Glutamatergic neuron (in vitro differentiated cells): ENCODE measurements at places on chromosomes 3 and 15. TPM values are rescaled to one million over a fixed set of nuclear protein-coding genes. Genes with fewer than 3 reads are reported as not detected.
A peak's percentile ranks its signal among the peaks of the same experiment; 100 is the strongest.

Gene SPTSSB
- 1.9 TPM for total RNA-seq

Gene NUP210
- total RNA-seq: 2.4 TPM

Gene ZNF385D
- 42.9 TPM for total RNA-seq

Gene DUT
- total RNA-seq: 34.3 TPM

Gene CPN2
- total RNA-seq: not detected

Gene SOX2
- total RNA-seq: 23.5 TPM

Gene C3orf20
- total RNA-seq: not detected

DNA sequence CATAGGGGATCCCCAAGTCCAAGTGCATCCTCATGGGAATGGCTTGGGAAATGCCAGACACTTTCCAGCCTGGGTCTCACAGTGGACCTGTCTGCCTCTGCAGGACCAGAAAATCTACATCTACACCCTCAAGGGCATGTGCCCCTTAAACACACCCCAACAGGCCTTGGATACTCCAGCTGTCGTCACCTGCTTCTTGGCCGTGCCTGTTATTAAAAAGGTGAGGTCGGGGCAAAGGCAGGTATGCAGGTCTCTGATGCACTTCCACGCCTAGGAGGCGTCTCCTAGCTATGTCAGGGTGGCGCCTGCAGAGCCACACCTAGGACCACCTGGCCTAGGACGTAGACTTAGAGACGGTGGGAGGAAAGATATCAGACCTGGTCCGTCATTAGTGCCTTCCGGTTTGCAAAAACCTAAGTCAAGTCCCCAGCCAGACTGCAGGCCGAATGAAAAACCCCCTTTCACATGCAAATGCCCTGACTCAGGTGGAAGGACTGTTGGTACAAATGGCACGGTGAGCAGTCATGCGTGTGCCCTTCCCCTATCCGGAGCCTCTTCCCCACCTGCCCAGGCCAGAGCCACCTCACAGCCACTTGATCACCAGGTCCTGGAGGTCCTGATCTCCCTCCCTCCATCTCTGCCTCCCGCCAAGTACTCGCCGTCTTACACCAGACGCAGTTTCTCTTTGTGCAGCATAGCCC, 143.5 kb downstream of the LRRK1 start:
- no peak for DNase-seq
- peaks cover 10% of the 10 kb centered on the region for H3K27me3 ChIP-seq
- H3K4me1 ChIP-seq: peaks cover 4% of the 10 kb centered on the region
- no peak overlapping the region for H3K27ac ChIP-seq

- no peak overlapping the region for H3K27ac ChIP-seq
- H3K4me3 ChIP-seq: no peak overlapping the region
- peaks cover 4% of the 10 kb centered on the region for H3K27me3 ChIP-seq
- peaks cover 20% of the 10 kb centered on the region for H3K36me3 ChIP-seq
Observed at GRCh38 chr3:36679384-36680200, 84.8 kb downstream of the DCLK3 start.

DNA sequence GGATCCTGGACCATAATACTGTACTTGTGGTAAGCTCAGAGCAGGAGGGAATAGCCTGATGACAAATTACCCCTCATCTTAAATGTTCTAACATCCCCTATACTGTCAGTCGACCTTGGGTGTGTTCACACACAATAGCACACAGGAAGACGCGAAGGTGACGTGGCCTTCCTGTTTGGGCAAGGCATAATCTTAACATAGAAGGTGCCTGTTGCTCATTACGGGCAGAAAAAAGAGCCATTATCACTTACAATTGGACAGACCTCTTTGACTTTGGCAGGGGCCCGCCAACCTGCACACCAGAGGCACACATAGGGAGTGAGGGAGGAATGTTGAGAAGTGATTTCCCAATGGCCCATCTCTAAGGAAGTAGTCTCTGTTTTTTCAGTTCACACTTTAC, 144.2 kb downstream of the ANO10 start:
- no peaks in the 10 kb centered on the region for H3K36me3 ChIP-seq
- H3K4me1 ChIP-seq: no peaks in the 10 kb centered on the region
- no peaks in the 10 kb centered on the region for H3K27me3 ChIP-seq
- DNase-seq: no peak
- H3K4me3 ChIP-seq: no peak overlapping the region

GRCh38 chr3:187551416-187551815, 118.8 kb downstream of the SST start:
- H3K4me3 ChIP-seq: no peak overlapping the region
- H3K27ac ChIP-seq: no peak overlapping the region
- no peaks in the 10 kb centered on the region for H3K36me3 ChIP-seq
- no peaks in the 10 kb centered on the region for H3K4me1 ChIP-seq
- DNase-seq: no peak

DNA sequence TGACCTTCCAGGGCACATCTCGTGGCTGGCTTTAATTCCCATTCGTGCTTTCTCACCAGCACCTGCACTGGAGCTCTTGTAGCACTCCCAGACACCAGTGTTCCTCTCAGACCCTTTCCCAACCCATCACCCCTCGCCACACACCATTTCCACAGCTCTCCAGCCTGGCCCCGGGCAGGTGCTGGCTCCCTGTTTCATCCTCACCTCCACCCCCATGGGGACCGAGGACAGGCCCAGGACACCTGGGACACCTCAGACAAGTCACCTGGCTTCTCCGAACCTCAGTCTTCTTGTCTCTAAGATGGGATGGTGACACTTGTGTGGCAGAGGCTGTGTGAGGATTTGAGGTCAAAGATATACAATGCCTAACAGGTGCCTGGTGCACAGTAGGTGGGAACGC, 27.4 kb upstream of the GP9 start:
- no peak for DNase-seq
- H3K27me3 ChIP-seq: no peaks in the 10 kb centered on the region
- H3K27ac ChIP-seq: no peak overlapping the region
- H3K4me1 ChIP-seq: no peaks in the 10 kb centered on the region
- no peaks in the 10 kb centered on the region for H3K36me3 ChIP-seq

- H3K4me1 ChIP-seq: peaks cover 7% of the 10 kb centered on the region
- peak overlapping the region; percentile 42 for H3K4me3 ChIP-seq
- no peaks in the 10 kb centered on the region for H3K27me3 ChIP-seq
- H3K27ac ChIP-seq: peak overlapping the region; percentile 12
- DNase-seq: no peak
Observed at GRCh38 chr3:33491721-33492120, 51.5 kb upstream of the UBP1 start.

- H3K27me3 ChIP-seq: no peaks in the 10 kb centered on the region
- H3K4me3 ChIP-seq: no peak overlapping the region
- no peaks in the 10 kb centered on the region for H3K36me3 ChIP-seq
Observed at GRCh38 chr3:143935678-143936077, 35.9 kb upstream of the DIPK2A start.

DNA sequence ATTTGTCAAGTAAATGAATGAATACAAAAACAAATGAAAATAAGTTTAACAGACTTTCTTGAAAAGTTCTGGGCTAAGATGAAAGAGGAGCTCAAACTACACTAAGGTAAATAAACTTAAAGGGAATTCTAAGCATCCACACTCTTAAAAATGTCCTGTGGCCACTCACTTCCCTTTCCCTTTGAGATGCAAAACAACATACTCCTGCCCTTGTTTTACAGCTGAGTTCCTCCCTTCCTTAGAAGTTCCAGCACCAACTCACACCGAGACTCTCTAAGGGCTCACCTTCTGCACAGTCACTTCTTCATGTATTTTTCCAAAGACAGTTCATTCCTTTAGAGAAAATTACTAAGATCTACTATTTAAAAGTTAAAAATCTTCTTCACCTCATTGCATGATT, 123.3 kb upstream of the CMC1 start:
- H3K27ac ChIP-seq: no peak overlapping the region
- no peaks in the 10 kb centered on the region for H3K4me1 ChIP-seq
- no peak for DNase-seq
- H3K36me3 ChIP-seq: no peaks in the 10 kb centered on the region
- H3K27me3 ChIP-seq: no peaks in the 10 kb centered on the region
- no peak overlapping the region for H3K4me3 ChIP-seq

DNA sequence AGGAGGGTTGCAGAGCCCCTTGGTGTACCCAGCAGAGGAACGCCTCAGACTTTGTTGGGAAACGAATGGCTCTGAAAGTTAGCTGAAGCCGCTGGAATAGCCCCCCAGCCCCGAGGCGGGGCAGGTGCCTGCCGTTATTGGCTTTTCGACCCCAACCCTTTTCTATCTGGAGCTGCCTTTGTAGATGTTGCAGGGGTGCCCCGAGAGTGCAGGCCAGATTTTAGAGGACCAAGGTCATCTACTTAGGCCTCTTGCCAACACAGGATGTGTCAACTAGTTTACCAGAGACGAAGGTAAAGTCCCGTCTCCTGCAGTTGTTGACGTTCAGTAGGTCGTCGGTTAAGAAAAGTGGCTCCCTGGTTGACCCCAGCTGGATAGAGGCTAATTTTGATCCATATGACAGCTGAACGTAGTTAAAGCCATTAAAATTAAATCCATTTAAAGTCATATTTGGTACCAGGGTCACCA, 579 bp upstream of the UBE3A start:
- no peaks in the 10 kb centered on the region for H3K27me3 ChIP-seq
- H3K36me3 ChIP-seq: no peaks in the 10 kb centered on the region
- H3K27ac ChIP-seq: peak overlapping the region; percentile 92
- peaks cover 12% of the 10 kb centered on the region for H3K4me1 ChIP-seq
- no peak for DNase-seq

DNA sequence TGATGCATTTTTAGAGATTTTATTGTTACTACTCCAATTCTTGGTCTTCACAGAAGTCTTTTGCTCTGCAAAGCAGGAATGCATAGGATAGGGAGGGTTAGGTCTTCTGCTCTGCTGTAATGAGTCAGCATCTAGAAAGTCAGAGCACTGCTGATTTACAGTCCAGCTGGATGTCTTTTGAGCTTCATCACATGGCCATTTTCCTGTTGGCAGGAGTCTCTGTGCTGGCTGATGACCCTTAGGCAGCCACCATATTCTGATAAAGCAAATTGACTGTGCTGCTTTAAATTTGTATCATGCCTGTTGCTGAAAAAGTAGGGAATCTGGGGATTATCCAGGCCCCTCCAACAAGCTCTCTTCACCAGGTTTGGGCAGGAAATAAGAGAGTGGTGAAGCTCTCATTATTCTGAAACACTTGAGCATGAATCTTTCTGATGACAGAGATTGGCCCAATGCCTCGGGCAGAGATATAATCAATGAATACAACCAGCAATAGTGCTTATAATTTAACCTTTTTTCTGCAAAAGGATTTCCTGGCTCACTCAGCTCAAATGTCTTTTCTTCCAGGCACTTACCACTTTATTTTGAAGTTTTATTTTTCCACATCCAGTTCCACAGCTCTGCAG, 9.7 kb upstream of the CRBN start:
- peaks cover 3% of the 10 kb centered on the region for H3K27me3 ChIP-seq
- H3K36me3 ChIP-seq: peaks cover 6% of the 10 kb centered on the region
- DNase-seq: no peak
- no peak overlapping the region for H3K27ac ChIP-seq

- no peak overlapping the region for H3K4me3 ChIP-seq
- no peaks in the 10 kb centered on the region for H3K27me3 ChIP-seq
- no peaks in the 10 kb centered on the region for H3K4me1 ChIP-seq
- peaks cover 5% of the 10 kb centered on the region for H3K36me3 ChIP-seq
- no peak overlapping the region for H3K27ac ChIP-seq
Observed at GRCh38 chr3:147191795-147192385, 214.5 kb downstream of the ZIC4 start.

- H3K27ac ChIP-seq: no peak overlapping the region
- H3K27me3 ChIP-seq: peaks cover 2% of the 10 kb centered on the region
- no peaks in the 10 kb centered on the region for H3K36me3 ChIP-seq
- peaks cover 4% of the 10 kb centered on the region for H3K4me1 ChIP-seq
Observed at GRCh38 chr3:157982359-157982758, 123.9 kb downstream of the SHOX2 start.

DNA sequence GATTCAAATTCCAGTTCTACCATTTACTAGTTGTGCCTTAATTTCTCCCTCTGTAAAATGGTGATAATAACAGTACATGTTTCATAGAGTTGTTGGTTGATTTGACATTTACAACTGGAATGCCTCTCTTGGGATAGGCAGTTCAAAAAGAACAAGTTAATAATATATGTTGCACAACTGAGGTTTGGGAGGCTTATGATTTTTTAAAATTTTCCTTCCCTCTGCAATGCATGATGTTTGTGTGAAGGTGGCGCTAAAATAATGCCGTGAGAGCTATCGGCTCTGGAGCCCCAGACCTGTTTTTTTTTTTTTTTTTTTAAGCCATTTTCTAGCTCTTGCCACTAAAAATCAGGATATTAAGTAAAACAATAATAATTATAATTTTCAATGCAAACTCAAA, 18.6 kb downstream of the DNAJB11 start:
- no peak for DNase-seq
- no peaks in the 10 kb centered on the region for H3K4me1 ChIP-seq
- no peak overlapping the region for H3K27ac ChIP-seq
- peaks cover 9% of the 10 kb centered on the region for H3K36me3 ChIP-seq

DNA sequence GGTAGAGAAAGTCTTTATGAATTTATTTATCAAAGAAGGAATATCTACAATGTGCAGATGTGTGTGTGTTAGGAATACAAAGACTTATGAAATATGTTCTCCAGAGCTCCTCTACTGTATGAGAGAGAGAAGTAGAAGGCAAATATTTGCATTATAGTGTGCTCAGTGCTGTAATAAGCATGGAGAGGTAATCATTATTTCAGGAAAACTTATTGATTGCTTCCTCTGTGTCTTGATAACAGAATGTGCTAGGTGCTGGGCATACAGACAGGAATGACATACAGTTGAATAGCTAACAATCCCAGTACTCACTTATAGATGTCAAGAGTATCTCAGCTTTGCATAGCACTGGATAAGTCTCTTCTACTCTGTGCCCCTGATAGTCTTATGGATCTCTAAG, 30.2 kb downstream of the ATG7 start:
- no peak overlapping the region for H3K27ac ChIP-seq
- peaks cover 3% of the 10 kb centered on the region for H3K4me1 ChIP-seq
- H3K27me3 ChIP-seq: no peaks in the 10 kb centered on the region
- DNase-seq: no peak
- H3K36me3 ChIP-seq: no peaks in the 10 kb centered on the region
- H3K4me3 ChIP-seq: no peak overlapping the region

GRCh38 chr3:56304069-56304468, 164.2 kb downstream of the ERC2 start:
- H3K36me3 ChIP-seq: no peaks in the 10 kb centered on the region
- no peak overlapping the region for H3K4me3 ChIP-seq
- no peak for DNase-seq

DNA sequence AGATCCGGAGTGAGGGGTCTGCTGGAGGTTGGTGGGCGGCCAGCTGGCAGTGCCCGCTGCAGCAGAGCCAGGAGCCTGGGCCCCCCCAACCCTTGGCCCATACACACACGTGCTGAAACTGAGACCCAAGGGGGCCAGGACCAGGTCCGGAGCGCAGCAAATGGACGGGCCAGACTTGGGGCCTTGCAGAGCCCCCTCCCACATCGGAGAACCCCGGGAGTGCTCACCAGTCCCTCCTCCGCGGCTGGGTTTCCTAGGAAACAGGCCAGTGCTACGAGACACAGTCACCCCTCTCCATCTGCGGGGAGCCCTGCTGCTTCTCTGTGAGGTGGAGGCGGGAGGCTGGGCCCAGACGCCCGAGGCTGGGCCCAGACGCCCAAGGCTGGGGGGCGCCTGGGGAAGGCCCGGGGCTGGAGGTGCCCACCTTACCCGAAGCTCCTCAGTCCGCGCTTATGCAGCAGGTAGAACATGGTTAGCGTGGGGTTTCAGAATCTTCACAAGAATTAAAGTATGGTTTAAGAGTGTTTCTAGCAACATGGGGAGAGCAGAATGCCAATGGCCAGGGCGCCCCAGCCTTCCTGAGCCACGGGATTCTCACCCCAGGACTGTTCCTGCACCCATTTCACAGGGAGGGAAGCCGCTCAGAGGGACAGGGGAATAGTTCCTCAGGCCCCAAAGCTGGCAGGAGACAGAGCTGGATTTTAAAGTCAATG, 135.0 kb upstream of the PRR20G start:
- DNase-seq: no peak
- no peak overlapping the region for H3K4me3 ChIP-seq
- no peaks in the 10 kb centered on the region for H3K36me3 ChIP-seq

- no peaks in the 10 kb centered on the region for H3K4me1 ChIP-seq
- peaks cover 9% of the 10 kb centered on the region for H3K36me3 ChIP-seq
- DNase-seq: no peak
- no peaks in the 10 kb centered on the region for H3K27me3 ChIP-seq
Observed at GRCh38 chr15:46386356-46386755, 751.5 kb downstream of the SQOR start.
